ENCODE measurements at places on chromosomes 16 and 17.

GRCh38 chr16:31502981-31503380 lies 5.2 kb downstream of the RUSF1 start:
- no peak for DNase-seq

DNA sequence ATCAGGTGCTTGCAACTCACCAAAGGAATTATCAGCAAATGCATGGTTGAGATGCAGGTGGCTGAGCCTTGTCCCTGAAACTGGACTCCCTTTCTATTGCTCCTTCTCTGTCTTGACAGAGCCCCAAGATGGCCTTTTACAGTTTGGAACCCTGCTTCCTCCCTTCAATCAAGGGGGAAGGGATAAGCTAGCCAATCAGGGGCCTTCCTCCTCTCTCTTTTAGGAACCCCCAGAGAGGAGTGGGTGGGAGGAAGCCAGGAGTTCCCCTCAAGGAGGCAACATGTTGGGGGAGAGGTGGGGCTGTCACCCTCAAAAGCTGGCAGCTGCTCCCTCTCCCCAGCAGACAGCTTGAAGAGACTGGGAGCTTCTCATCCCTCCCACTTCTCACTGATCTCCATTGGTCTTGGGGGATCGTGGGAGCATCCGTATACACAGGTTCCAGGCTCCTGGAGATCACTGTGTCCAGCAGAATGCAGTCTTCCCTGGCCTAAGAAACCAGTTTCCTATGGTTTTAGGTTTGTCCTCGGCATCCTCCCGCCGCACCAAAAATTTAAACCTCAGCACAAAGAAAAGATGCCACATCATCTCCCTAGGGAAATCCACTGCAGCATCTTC lies 7.2 kb downstream of the RASL10B start:
- no peak for DNase-seq

DNA sequence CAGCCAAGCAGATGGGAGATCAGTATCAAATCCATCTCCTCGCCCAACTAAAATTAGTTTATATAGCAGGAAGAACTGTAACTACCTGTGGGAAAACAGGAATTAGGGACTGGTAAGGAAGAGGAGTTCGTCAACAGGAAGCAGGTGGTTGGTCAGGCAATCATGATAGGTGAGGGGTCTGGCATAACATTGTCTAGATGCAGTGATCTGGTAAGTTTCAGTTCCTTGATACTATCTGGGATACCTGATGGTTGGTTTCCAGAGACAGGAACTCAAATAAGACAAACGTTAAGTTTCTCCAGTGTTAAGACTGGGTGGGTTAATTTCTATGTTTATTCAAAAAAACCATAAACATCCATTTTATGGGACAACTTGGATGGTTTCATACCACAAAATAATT lies 53.8 kb downstream of the CEP112 start:
- no peak for DNase-seq

- no peak for DNase-seq
These were observed 32.7 kb upstream of the AXIN2 start for GRCh38 chr17:65593855-65594845.

GRCh38 chr16:66152823-66153393 lies 213.6 kb upstream of the CDH5 start:
- no peak for DNase-seq

DNA sequence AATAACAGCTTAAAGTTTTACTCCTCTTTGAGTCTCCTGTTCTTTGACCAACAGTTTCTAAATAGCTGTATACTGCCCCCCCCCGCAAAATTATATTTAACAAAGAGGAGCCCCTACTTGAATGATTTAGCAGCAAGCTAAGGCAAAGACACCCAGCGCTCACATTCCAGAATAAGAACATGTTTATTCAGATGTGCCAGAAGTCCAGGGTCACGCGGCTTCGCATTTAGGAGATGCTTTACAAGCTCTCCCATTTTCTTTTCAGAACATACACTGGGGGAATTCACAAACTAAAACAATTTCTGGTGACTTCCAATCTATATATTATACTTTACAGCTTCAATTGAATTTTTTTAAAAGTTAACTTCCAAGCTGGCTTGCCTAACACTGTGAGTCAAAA lies 5.3 kb downstream of the PLD6 start:
- DNase-seq, result no peak

DNA sequence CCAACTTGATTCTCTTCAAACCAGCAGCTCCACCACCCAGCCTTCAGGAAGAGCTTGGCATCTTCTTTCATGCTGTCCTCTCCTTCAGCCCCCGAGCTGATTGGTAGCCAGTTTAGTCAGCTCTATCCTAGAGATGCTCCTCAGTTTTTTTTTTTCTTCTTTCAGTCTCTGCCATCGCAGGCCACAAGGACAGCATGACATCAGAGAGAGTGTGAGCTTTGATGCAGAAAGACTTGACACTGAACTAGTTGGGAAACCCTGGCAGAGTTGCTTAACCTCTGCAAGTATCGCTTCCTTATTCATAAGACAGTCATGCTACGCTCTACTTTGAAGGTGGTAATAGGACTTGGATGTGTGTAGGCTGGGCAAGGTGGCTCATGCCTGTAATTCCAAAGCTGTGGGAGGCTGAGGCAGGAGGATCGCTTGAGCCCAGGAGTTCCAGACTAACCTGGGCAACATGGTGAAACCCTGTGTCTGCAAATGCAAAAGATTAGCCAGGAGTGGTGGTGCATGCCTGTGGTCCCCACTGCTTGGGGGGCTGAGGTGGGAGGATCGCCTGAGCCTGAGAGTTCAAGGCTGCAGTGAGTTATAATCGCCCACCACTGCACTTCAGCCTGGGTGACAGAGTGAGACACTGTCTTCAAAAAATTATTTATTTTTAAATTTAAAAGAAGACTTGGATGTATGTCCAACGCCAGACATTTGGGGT lies 2.6 kb downstream of the CD300LB start:
- DNase-seq, result no peak

DNA sequence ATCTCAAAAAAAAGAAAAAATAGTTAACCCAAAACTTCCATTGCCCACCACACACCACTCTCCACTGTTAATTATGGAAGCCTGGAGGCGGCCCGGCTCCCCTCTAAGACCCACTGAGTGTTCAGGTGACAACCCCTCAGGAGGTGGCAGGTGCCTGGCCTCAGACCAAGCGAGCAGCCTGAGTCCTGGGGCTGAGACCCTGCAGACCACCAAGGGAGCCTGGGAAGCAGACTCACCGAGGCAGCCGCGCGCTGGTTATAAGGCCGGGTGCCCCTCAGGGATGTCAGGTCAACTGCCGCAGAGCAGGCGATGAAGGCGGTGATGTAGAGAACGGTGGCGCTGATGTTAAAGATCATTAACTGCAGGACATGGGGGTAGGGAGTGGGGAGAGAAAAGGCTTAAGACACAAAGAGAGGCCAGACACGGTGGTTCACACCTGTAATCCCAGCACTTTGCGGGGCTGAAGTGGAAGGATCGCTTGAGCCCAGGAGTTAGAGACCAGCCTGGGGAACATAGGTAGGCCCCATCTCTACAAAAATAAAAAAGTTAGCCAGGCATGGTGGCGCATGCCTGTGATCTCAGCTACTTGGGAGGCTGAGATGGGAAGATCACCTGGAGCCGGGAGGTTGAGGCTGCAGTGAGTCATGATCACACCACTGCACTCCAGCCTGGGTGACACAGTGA lies 13.3 kb downstream of the ARL2BP start:
- no peak for DNase-seq

DNA sequence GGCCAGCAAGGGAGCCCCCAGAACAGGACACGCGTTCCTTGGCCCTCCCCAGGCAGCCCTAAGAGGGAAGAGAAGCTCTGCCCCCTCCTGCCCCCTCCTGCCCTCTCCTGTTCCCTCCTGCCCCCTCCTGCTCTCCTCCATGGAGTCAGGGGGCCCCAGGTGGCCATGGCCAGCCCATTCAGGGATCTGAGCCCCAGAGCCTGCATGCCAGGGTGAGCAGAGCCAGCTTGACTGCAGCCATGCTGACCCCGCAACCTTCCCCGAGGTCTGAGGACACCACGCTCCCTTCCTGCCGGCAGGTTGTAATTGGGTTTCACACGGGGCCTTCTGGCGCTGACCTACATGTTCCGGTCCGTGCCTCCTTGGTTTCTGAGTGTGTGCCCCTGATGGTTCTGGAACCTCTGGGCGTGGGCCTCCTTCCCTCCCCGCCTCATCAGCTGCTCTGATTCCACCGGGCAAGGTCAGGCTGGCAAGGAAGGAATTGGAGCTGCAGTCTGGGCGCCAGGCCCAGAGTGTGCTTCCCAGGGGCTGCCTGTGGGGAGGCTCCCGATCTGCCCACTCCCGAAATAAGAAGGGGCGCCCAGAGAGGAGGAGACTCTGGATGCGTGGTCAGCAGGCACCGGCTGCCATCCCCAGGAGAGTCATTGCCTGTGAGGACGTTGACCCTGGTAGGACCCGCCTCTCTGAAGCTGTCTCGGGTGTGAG lies 23.7 kb upstream of the NPTX1 start:
- no peak for DNase-seq

DNA sequence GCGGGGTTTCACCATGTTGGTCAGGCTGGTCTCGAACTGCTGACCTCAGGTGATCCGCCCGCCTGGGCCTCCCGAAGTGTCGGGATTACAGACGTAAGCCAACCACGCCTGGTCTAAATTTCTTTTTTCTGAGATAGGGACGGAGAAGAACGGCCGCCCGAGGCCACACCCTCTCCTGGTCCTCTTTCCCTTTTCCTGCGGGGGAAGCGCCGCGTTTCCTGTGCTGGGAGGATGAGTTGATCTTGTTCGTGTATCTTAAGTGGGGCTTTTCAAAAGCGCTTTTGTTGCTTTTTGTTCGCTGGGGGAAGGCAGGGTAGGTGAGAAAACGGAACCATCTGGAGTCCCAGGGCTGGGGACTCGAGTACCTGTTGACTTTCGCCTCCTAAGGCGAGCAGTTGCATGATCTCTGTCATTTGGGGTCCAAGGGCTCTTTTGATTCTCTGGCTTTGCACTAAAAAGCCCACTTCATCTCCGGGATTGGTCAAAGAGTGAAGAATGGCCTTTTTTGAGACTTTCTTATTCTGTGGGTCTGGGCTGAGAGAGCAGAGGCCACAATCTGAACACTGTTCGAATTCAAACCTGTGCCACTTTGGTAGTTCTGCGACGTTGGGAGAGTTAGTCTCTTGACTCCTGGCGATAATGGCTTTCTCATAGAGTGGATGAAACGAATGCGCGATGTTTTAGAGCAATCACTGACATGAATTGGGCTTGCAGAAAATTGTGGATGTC lies 1.3 kb downstream of the FUS start:
- no peak for DNase-seq

GRCh38 chr17:71405101-71405500 lies 715.7 kb upstream of the SOX9 start:
- no peak for DNase-seq

DNA sequence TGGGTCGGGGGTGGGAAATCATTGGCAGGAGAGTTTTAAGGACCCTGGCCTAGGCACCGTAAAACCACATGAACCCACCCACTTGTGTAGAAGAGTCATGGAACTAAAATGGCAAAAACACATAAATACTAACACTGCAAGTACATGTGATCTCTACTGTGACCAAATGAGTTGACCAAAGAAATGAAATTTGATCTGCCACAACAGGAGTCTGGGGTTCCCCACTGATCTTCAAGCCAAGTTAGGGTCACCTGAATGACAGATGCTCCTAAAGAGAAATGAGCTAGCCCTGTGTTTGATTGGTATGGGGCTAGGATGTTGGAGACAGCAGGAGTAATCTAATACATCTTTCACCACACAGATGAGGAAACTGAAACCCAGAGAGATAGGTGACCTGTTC lies 21.5 kb upstream of the SKAP1 start:
- no peak for DNase-seq

GRCh38 chr17:57370037-57370581 lies 113.8 kb downstream of the MSI2 start:
- no peak for DNase-seq

DNA sequence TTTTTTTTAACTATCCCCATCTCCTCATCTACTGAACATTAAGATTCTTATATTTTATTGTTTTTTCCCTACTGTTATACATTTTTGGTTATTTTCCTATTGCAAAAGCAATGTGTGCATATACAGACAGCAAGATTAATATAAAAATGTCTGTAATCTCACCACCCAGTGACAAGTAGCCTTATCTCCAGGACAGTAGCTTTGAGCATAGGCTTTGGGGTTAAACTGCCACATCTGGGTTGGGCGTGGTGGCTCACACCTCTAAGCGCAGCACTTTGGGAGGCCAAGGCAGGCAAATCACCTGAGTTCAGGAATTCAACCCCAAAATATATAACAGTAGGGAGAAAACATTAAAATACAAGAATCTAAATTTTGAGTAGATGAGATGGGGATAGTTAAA lies 27.4 kb upstream of the SSTR2 start:
- DNase-seq, result no peak

- peak; percentile 18 for DNase-seq
These were observed 52.3 kb downstream of the YWHAE start for GRCh38 chr17:1347589-1348323.

- no peak for DNase-seq
These were observed 8.9 kb downstream of the CBX4 start for GRCh38 chr17:79830303-79830702.

GRCh38 chr17:8791910-8792270 lies 7.3 kb downstream of the MFSD6L start:
- DNase-seq, result no peak

- DNase-seq, result no peak
These were observed 218.6 kb downstream of the PRKCA start for GRCh38 chr17:66520999-66521398.
